ENCODE measurements at places on chromosomes 12 and 14.
A peak's percentile ranks its signal among the peaks of the same experiment; 100 is the strongest.

DNA sequence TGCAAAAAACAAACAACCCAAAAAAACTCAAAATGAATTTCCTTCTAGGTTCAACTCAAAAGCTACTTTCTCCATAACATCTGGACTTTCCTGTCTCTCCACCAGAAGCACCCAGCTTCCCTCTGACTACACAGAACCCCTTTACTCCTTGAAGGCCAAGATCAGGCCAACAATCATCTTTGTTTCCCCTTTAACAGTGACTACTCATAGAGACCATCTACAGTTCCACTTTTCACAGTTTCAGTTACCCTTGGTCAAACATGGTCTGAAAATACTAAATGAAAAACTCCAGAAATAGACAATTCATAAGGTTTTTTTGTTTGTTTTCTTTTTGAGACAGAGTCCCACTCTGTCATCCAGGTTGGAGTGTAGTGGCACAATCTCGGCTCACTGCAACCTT is 11.8 kb downstream of the GCH1 start:
- no peak for DNase-seq

DNA sequence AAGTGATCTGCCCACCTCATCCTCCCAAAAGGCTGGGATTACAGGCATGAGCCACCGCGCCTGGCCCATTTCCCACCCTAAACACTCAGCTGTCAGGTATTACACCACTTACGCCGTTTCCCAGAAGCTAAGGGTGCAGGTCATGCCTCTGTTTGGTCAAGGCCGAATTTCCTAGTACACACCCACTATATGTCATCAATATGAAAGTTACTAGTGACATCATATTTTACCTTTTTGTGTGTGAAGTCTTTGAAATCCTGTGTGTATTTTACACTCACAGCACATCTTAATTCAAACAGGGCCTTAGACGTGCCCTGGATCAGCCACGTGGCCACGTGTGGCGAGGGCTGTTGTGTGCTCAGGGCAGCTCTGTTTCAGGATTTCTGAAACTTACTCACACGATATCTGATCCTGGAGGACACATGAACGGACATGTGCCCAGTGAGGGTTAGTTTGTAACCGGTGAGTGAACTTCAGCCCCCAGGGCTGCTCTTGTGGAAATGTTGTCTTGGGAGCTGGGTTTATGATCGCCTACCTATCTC is 51.8 kb downstream of the GLT1D1 start:
- DNase-seq: no peak

DNA sequence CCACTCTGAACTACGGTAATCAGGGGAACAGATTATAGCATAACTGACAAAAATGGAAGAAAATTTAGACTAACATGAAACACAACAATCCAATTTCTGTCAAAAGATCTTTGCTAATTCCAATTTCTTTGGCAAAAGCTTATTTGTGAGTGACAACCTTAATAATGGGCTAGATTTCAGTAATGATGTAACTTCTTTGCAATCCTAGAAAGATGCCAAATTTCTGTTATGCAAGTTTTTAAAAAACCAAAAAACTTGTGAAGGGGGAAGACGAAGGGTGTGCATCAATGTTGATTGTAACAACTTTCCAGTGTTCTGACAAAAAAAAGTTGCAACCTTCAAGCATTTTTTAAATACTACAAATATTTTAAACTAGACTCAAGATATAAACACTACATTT is 59.9 kb downstream of the DICER1 start:
- DNase-seq: no peak

DNA sequence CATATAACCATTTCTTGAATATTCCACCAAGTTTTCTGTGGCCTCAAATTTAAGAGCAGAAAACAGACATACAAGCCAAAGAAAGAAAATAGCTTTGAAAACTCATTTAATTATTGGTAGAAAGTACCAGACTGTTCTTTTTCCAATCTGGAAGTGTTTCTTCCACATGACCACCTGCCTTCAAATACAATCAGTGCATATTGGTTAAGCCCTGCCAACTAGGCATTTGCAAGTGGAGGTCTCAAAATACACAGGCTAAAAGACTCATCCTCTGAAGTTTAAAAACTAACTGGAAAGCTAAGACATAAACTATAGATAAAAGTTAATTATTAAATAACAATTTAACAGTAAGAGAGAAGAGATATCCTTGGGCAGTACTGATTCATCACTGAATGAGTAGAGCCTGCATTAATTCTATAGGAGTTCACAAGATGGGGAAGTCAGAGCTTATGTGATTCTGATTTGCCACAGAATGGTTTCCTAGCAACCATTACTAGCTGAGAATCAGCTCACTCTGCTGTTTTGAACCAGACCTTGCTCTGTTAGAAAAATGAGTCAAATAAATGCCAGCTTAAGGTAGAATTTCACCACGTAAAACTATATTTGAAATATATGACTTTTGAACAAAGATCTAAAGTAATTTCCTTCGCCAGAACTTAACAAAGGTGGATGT is 433.8 kb downstream of the FUT8 start:
- no peak for DNase-seq

- no peak for DNase-seq
These were observed 12.6 kb downstream of the KCNH5 start for GRCh38 chr14:63032641-63033040.

GRCh38 chr12:118061011-118061872 is at the start of gene WSB2:
WSB2 (minus strand) TSS chr12:118061179; CDS start chr12:118061048, 131 bp downstream.
- peak; percentile 30 for DNase-seq

Data from stimulated activated CD8-positive, alpha-beta memory T cell treated with anti-CD3 and anti-CD28 coated beads, Interleukin-15, amount 100 ng/mL, for 48 hours (primary cell).